ENCODE measurements at places on chromosomes 6 and 20. TPM values are rescaled to one million over a fixed set of nuclear protein-coding genes. Genes with fewer than 3 reads are reported as not detected.

DNA sequence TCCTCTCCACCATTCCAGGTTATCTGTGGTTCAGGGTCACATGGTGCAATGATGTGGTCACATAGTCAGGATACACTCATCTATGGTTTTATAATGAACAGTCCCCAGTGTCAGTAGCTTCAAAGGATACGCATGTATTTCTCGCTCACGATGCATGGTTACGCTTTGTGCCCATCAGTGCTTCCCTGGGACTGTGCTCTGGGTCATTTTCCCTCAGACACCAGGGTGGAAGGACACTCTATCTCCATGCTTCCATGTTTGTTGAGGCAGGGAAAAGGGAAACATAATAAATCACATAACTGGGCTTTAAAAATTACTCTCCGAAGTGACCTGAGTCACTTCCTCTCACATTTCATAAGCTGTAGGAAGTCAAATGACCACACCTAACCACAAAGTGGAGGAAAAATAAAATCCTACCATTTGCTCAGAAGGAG is 394.8 kb upstream of the NOX3 start:
- DNase-seq = no peak

- no peak for DNase-seq
These were observed 324.1 kb upstream of the GJE1 start for GRCh38 chr6:141808662-141809061.

DNA sequence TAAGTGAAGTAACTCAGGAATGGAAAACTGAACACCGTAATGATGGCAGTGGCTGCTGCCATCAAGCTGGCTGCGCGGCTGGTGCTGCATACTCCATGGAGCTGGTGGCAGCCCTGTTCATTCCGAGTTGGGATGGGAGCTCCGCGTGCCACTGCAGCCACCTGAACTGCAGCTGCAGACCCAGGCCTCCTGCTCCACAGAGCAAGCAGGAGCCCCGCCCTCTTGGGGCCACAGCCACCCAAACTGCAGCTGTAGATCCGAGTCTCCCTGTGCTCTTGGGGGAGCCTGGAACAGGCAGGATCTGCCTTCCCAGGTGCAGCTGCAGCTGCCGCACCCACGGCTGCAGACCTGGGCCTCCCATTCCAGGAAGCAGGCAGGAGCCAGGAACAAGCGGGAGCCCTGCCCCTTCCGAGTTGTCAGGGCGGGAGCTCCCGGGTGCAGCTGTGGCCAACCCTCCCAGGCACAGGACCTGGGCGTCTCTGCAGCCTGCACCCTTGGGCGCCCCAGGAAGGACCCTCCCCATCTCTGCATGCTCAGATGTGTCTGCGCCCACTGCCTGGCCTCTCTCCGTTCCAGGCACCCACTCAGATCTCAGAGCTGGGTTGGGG is 120.2 kb downstream of the GMPR start:
- DNase-seq = no peak

The BPIFA1 gene
- not detected for polyA plus RNA-seq

- DNase-seq = no peak
These were observed 669 bp upstream of the PEX6 start for GRCh38 chr6:42979523-42980177.

The TRIM31 gene
- 0.06 TPM for polyA plus RNA-seq

The ILRUN gene
- 72.8 TPM for polyA plus RNA-seq

DNA sequence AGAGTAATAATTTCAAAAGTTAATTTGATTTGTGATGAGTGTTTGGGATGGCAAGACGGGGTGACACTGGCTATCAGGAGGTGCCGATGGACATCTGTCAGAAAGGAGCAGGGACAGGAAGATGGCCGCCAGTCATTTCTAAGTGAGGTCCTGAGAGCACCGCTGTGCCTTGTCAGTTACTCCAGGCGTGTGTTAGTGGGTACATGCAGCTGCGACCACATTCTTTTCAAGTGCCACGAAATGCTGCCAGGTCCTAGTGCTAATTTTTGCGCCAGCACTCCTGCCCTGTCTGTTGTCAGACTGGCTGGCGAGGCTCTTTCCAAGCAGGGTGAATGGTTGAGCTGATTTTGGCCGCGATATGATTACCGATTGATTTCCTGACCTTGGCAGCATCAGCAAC is 64.6 kb upstream of the INSM1 start:
- DNase-seq = no peak

DNA sequence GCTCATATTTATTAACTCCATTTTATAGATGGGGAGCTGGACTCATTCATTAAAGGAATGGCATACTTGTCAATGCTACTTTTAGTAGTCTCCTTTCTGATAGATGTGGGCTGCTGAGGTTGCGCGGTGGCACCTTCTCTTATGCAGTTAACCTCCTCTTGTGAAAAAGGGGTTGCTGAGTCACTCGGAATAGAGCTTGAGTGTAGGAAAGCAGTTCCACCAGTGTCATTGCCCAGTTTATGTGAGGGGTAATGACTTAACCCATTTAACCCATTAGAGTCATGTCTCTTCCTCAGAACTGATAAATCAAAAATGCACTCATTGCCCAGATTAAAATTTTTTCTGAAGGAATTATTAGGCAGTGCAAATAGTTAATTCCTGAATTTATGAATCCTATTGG is 6.3 kb downstream of the MAPK14 start:
- no peak for DNase-seq

- DNase-seq = peak; percentile 59
These were observed 1046.7 kb upstream of the MAP3K7 start for GRCh38 chr6:91633374-91634111.

The SOX12 gene
- polyA plus RNA-seq = 27.6 TPM

- peak; percentile 67 for DNase-seq
These were observed 211.6 kb upstream of the MARCKS start for GRCh38 chr6:113645576-113645970.

DNA sequence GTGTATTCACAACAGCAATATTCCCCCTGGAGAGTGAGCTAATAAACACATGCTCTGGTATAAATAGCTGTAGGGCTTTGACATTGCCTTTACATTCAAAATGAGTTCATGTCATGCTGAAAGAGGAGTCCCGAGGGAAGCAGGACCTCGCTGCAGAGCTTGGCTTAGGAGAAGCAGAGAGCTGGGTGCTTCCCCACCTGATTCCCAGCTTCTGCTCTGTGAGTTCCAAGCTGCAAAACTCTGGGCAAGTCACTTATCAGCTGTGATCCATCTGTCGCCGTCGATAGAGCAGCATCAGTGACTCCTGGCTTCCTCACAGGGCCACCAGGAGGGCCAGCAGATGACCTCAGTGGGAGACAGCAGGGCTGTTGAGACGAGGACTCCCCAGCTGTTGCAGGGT is 241.8 kb downstream of the ANKRD60 start:
- peak; percentile 74 for DNase-seq

GRCh38 chr6:131792091-131792496 is 15.7 kb upstream of the ENPP1 start:
- no peak for DNase-seq

GRCh38 chr6:143151381-143151780 is 90.7 kb downstream of the AIG1 start:
- no peak for DNase-seq

The C20orf202 gene
- polyA plus RNA-seq = 0.47 TPM

DNA sequence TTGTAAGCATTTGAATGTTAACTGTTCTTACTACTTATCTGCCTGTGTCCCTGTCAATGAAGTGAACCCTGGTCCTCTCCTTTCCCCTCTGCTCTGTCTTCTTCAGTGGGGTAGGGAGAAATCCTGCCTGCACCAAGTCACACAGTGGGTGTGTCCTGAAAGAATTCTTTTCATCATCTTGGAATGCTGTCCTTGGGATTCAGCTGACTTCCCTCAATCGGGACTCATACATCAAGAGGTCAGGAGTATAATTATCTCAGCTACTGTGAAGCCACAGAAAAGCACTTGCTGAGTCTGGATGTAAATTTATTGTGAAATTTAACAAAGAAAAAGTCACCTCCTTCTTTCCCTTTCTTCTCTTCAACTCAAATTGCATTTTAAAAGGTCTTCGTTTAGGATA is 328.5 kb downstream of the SOX4 start:
- DNase-seq = no peak

- DNase-seq = no peak
These were observed 1608.2 kb downstream of the GRIK2 start for GRCh38 chr6:103001724-103002123.

Measured in muscle of leg (tissue), 16 donors.